ENCODE measurements at places on chromosomes 7 and 10.

DNA sequence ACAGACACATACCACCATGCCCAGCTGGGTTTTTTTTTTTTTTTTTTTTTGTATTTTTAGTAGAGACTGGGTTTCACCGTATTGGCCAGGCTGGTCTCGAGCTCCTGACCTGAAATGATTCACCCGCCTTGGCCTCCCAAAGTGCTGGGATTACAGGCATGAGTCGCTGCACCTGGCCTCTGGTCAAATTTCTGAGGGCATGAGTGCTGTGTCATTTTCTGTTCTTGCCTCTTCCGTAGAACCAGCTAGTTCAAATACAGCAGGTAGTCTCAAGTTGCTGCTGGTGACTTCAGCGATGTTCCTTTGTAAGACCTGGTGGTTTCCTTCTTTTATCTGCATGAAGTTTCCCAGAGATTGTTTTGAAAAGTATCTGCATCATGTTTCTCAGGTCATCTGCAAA, 134.8 kb upstream of the SHH start:
- DNase-seq = no peak

DNA sequence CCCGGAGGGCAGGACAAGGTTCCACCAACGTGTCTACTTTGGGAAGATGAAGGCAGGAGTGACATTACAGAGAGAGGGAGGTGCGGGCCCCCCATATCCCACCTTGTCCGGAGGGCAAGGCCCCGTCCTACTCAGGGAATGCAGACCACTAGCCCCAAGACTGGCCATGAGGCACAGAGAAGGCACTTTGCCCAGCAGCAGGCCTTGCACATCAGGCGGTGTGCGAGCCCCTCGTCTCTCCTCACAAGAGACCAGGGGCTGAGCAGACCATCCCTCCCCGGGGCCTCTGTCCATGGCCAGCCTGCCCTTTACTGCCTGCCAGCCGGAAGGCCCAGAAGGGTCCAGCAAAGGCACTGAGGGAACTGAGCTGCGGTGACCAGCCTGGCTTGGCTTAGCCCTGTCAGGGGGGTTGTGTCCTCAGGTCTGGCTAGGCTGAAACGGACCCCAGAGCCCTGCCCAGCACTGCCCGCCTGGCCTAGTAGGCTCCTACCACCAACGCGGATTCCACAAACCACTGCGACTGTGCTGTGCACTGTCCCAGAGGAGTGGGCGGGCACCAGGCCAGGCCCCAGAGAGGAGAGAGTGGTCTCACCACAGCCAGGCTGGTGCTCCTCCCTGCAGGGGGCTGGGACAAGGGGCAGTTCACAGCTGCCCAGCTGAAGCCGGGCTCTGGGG, 16.7 kb downstream of the CAMK2B start:
- no peak for DNase-seq

DNA sequence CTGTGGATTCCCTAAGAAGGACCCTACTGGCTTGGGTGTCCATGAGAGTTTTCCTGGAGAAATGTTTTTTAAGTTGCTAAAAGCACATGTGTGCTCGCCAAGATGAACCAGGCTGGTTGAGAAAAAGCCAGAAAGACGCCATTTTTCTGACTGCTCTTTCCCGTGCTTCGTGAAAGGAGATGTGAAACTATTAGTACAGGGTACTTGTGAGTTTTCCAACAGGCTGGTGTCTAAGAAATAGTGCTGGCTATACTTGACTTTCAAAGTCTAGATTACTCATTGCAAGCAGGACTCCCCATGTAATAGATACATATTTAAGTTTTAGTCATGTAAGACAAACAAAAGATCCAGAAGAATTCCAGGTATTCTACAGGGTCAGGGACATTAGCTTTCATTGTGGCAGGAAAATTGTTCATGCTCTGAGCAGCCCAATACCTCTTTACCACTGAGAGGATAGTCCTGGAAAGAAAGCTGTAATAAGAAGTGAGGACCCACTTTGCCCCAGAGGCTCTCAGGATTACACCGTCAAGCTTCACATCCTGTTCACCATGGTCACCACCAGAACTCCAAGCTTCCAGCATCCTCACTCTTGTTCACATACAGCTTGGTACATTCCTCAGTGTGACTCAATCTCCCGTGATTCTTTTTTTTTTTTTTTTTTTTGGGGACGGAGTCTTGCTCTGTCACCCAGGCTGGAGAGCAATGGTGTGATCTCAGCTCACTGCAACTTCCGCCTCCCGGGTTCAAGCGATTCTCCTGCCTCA, 43.8 kb upstream of the ICA1 start:
- no peak for DNase-seq

GRCh38 chr7:142138996-142139395, 27.5 kb downstream of the MGAM2 start:
- no peak for DNase-seq

- no peak for DNase-seq
Measured at GRCh38 chr10:58220769-58221451, 46.8 kb downstream of the IPMK start.

DNA sequence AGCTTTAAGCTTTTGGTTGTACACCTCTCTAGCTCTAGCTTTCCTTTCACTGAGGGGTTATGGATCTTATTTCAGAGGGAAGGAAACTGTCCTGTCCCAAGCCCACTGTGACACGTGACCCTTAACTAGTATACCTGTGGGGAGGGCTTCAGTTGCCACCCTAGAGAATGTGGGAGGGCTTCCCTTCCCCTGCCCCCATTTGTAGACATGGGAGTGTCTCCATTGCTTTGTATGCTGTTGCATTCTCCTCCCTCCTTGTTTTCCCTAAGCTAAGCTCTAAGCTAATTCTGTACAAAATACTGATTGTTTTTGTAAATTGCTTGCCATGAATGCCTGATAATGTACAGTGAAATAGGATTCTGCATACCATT, 11.2 kb downstream of the LUC7L2 start:
- no peak for DNase-seq

DNA sequence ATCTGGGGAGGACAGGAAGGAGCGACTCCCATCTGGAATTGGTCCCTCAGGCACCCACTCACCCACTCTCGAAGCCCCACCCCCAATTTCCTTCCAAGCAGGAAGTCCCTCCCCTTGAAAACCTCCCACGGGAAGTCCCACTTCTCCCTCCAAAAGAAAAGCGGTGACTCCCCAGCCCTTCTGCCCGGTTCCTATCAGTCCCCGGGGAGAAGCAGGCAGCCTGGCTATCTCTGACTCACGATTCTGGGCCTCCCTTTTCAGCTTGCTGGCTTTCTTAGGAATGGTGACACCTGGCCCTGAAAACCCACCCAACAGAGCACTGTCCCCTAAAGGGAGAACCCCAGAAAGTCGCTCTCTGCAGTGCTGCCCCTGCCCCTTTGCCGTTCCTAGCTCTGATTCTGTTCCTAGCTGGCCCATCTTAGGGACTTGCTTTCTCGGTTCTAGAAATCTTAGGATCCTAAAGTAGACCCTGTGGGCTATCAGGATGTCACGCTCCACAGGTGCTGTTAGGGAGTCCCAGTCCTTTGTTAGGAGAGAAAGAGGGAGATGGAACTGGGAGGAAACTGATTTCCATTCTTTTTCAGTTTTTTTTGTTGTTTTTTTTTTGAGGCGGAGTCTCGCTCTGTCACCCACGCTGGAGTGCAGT, 6.0 kb downstream of the TSC22D4 start:
- no peak for DNase-seq
